CD4-positive, alpha-beta T cell treated with Interleukin-15 for 1 hour (primary cell): ENCODE measurements at places on chromosomes 5 and 9.

GRCh38 chr9:13804532-13804931, 509.4 kb downstream of the NFIB start:
- DNase-seq, result no peak

DNA sequence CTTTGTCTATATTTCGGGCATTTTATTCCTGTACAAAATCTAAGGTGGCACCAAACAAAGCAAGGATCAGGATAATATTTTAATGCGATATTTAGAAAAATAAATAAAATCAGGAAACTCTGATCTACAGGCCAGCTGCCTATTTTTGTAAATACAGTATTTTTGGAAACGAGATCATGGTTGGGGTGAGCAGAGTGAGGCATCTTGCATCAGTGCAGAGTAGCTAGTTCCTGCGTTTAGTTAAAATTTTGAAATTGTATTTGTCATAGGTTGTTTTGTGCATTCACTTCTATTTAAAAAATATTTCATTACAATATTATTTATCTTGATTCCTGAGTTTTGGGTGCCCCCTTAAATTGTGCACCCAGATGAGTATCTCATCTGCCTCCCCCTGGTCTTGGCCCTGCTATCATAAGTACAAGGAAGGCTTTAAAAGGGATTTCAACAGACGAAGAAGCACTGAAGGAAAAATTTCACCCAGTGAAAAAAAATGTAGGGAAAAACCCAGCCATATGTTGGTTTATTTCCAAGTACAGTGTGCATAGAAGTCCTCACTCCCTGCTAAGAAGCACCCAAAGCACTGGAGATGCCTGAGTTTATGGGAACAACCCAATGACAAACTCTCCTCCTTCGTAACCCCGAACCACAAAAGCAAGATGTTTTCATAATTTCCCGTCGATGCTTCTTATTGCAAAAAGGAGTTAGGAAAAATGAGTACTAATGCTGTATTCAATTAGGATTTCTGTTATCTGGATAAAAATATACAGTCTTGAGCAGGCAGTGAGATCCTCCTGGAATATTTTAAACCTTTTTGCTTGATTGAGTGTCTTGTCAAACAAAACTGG, 304.7 kb upstream of the CLINT1 start:
- DNase-seq, result no peak

GRCh38 chr5:177963966-177964365, 32.1 kb downstream of the PROP1 start:
- DNase-seq, result no peak

DNA sequence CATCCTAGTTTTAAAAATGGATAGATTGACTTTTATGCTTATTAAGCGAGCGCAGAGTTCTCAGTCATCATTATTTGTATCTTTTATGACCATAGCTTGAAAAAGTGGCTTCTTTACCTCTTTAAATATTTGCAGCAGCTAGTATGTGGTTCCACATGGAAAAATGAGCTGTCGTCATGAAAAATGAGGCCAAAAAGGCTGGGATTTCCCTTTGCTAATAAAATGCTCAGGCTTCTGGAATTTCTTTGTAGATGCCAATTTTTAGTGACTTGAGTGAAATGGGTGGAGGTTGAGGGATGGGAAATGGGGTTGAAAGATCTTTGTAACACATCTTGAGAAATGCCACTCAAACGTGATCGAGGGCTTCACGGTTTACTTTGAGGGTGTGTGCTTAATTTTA, 35.2 kb downstream of the RAI14 start:
- DNase-seq, result no peak

- no peak for DNase-seq
Observed at GRCh38 chr9:90972057-90972456, 170.4 kb downstream of the SYK start.

DNA sequence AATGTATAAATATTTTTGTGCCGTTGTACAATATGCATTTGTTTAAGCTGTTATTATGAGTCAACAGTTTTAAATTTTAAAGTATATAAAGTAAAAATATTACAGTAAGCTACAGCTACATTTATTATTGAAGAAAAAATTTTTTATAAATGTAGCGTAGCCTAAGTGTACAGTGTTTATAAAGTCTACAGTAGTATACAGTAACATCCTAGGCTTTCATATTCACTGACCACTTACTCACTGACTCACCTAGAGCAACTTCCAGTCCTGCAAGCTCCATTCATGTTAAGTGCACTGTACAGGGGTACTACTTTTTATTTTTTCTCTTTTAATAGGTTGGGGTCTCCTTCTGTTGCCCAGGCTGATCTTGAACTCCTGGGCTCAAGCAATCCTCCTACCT, 30.6 kb downstream of the SIL1 start:
- DNase-seq, result no peak
